Suppressor macrophage treated with lipopolysaccharide for 4 hours (primary cell): ENCODE measurements at places on chromosomes 13 and 19.

GRCh38 chr13:40146611-40147117 lies 491.2 kb downstream of the COG6 start:
- peak; percentile 57 for DNase-seq

GRCh38 chr13:113905942-113906341 lies 42.1 kb upstream of the GAS6 start:
- DNase-seq = no peak

DNA sequence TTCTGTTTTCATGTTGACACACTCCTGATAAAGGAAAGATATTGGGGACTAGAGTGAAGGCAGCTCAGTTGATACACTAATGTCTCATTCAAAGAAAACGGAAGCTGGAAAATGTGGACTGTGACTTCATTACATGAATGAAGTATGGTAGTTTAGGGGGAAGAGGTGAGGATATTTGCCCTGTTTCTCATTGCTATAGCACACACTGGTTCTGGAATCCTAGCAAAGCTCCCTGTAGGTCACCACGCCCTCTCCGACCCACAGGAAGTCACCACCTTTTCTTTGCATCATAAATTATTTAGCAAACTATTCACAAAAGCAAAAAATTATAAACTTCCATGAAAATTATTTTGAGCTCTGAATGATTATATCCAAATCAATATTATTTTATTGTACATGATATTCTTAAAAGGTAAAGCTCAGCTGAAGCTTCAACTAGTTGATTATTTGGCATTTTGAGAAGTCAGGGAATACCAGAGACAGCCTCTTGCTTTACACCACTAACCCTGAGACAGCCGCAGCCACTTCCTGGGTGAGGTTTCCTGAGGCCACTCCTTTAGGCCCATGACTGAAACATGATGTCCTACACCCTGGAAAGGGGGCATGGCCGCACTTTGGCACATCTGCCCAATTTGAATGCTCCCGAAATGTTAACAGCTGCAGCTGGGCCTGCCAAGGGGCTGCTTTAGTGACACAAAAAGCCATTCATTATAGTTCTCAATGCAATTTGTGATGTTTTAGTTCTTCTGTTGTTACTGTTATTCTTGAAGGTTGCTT lies 50.0 kb upstream of the WDFY2 start:
- DNase-seq = peak; percentile 53

- DNase-seq = no peak
Measured at GRCh38 chr13:111874981-111875380, 192.0 kb upstream of the SOX1 start.

GRCh38 chr19:54506079-54506478 lies 3.4 kb downstream of the LAIR2 start:
- DNase-seq = no peak

GRCh38 chr19:55690769-55691545 lies 15.9 kb downstream of the EPN1 start:
- DNase-seq = no peak

GRCh38 chr13:23642110-23642509 lies 71.9 kb downstream of the TNFRSF19 start:
- DNase-seq = no peak

GRCh38 chr19:35090506-35091214 lies 25.0 kb upstream of the FXYD3 start:
- DNase-seq = peak; percentile 64

GRCh38 chr19:1551068-1552040 lies 16.8 kb downstream of the MEX3D start:
- no peak for DNase-seq

DNA sequence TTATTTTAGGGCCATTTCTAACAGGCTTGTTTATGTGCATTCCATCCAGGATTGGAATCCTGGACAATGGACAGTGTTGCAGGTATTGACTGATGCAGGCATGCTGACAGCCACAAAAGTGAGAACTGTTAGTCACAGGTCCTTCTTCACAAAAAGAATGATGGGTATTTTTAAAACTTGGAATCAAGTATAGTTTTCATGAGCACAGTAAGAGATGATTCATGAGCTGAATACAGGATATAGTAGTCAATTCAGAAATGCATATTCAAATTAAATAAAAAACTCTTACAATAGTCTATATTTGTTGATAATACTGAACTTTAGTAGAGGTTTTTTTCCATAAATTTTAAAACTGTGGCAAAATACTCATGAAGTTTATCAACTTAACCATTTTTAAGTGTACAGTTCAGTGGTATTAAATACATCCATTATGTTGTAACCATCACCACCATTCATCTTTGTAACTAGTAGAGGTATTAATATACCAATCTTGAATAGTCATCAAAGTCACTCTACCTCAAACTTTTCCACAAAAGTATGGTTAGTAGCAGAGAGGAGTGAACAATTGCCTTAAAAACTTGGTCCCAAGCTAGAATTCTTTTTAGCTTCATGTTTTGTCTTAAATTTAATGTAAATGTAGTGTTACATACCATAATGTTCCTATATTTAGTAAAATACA lies 79.5 kb downstream of the KCNRG start:
- no peak for DNase-seq

- DNase-seq = no peak
Measured at GRCh38 chr13:104782741-104783140, 1716.5 kb upstream of the SLC10A2 start.

DNA sequence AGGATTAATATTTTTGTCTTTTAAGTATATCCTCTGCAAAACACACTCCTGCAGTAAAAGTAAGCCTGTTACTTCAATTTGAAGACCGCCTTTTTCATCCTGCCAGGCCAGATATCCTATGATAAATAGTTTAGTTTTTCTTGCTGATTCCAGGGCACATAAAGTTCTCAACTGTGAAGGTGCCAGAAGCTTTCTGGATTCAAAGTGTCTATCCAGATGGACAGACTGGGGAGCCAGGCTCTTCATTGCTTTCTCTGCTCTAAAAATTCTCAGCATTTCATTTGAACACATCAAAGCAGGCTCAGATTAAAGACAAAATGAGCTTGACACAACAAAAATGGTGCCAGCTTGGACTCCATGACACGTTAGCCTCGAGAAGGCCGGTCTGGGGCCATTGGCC lies 53.6 kb upstream of the UBL3 start:
- no peak for DNase-seq

- DNase-seq = no peak
Measured at GRCh38 chr13:21501686-21502085, 42.6 kb upstream of the ZDHHC20 start.

DNA sequence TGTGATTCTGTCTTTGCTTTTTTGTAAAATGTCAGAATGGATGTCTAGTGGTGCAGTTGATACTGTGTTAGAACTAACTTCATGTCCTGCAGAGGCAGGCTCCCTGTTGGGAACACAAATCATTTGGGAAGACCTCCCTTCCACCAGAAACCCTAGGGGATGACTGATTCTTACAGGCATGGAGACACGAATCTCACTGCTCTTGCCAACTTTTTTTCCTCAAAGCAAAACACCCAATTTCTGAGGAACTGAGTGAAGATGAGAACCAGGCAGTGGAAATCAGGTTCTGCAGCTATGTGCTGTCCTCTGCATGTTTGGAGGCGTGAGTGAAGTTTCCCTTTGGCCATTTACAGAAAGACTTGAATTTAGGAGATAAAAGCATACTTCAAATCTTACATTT lies 87.5 kb upstream of the CSNK1A1L start:
- no peak for DNase-seq

GRCh38 chr19:3380829-3381228 lies 14.4 kb downstream of the NFIC start:
- DNase-seq = no peak

DNA sequence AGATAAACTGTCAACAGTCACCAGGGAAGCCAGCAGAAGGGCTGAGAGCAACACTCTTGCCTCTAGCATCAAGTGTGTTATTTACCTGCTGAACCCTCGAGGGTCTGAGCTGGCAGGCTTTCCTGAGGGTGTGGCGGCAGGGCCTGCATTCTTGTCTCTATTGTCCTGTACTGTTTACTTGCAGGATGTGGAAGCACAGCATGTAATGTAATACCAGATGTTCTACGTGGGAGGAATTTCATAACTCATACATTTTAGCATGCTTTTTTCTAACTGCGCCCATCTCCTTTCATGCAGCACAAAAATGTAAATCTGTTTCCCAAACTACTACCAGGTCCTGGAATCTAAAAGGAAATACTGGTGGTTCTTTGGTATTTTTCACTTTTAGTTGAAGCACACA lies 153.1 kb downstream of the RGCC start:
- DNase-seq = no peak

GRCh38 chr13:60016229-60016628 lies 147.5 kb downstream of the DIAPH3 start:
- no peak for DNase-seq

GRCh38 chr19:22832031-22832762 lies at the start of gene ZNF723:
Gene ZNF723 (plus strand): TSS chr19:22832291. CDS start chr19:22832380, 89 bp downstream.
- no peak for DNase-seq

DNA sequence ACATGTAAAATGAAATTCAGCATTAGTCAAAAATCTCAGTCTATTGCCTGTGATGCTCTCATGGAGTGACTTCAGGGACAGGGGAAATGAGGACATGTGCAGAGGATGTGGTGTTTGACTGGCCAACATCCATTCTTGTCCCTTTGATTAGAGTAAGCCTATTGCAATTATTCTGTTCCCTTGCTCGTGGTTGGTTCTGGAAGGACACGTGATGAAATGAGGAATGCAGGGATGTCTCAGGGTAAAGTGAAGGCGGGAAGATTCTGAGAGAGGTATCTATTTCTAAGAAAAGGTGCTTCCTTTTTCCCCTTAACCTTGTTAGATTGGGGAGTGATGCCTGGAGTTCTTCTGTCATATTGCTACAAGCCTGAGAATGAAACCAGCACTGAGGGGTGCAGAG lies 37.1 kb upstream of the CNMD start:
- DNase-seq = no peak

DNA sequence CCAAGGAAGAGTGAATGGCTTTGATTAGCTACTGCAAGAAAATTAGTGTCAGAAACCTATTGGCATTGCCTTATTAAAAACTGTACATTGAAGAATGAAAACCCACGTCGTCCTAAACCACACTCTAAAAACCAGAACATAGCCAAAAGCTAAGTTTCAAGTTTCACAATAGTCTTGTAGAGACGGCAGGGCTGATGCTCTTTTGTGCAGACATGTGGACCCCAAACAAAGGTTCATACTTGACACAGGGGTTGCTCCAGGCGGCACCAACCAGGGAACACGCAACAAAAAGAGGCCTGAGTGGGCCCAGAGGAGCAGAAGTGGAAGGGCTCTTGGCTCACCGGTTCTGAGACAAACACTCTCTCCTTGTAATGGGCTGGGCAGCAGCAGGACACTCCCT lies 28.6 kb upstream of the MIR17HG start:
- no peak for DNase-seq

- no peak for DNase-seq
Measured at GRCh38 chr13:26604784-26605545, 47.5 kb downstream of the WASF3 start.

GRCh38 chr19:2428321-2428690 lies 920 bp upstream of the TIMM13 start:
- no peak for DNase-seq

- no peak for DNase-seq
Measured at GRCh38 chr19:19615086-19615485, 3.4 kb downstream of the PBX4 start.

GRCh38 chr13:23696610-23697009 lies 126.4 kb downstream of the TNFRSF19 start:
- no peak for DNase-seq

DNA sequence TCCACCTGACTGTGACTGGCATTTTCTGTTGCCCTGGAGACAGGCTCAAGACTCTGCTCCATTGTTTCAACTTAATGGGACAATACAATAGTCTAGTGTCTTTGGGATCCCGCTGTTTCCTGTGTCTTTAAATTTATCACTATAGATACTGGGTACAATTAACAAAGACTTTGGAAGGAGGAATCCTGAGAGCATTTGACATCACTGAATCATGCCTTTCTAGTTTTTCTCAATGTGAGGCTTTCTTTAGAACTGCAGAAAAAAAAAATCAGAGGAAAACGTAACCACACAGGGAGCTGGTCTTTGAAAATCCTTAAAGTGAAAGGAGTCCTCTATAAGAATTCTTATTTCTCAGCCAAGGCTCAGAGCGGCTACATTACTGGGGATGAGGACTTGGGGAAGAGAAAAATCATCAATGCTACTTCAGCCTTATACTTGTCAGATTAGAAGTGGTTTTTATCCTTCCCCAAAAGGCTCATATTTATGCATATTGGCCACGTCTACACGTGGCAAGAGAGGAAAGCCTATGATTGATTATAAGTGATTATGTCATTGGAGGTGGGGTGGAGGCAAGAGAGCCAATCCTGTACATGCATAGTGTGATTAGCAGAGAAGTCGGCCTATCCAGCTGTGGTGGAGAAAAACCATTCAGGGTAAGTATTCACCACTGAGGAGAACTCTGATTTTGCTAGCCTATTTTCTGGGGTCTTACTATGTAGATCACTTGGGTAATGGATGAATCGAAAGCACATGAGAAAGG lies 34.4 kb upstream of the UBL3 start:
- DNase-seq = no peak

- no peak for DNase-seq
Measured at GRCh38 chr13:30017880-30018279, 167.5 kb upstream of the UBL3 start.

GRCh38 chr19:44572581-44572900 lies 40.8 kb upstream of the IGSF23 start:
- no peak for DNase-seq

DNA sequence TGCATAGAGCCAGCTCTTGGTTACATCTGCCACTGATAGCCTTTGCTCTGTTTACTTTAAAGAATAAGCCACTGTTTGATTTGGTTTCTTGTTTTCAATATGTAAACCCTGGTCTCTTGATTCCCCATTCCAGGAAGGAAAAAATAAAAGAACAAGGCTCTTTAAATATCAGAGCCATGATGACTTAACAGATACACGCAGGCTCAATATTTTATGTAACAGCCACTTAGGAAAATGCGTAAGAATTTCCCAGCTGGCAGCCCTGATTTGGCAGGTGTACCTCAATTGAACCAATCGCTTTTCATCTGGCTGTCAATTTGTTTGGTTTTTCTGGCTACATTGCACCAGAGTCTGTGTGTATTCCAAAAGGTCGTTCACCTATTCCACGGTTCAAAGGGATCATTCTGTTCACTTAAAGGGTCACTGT lies 65.6 kb downstream of the IRS2 start:
- no peak for DNase-seq

GRCh38 chr13:100298116-100298681 lies 209.3 kb downstream of the PCCA start:
- DNase-seq = no peak
